Stimulated activated CD8-positive, alpha-beta memory T cell treated with anti-CD3 and anti-CD28 coated beads, Interleukin-15, amount 100 ng/mL, for 4 hours (primary cell): ENCODE measurements at places on chromosomes 3 and 15.

GRCh38 chr3:121663171-121663847 is 2.6 kb upstream of the HCLS1 start:
- no peak for DNase-seq

DNA sequence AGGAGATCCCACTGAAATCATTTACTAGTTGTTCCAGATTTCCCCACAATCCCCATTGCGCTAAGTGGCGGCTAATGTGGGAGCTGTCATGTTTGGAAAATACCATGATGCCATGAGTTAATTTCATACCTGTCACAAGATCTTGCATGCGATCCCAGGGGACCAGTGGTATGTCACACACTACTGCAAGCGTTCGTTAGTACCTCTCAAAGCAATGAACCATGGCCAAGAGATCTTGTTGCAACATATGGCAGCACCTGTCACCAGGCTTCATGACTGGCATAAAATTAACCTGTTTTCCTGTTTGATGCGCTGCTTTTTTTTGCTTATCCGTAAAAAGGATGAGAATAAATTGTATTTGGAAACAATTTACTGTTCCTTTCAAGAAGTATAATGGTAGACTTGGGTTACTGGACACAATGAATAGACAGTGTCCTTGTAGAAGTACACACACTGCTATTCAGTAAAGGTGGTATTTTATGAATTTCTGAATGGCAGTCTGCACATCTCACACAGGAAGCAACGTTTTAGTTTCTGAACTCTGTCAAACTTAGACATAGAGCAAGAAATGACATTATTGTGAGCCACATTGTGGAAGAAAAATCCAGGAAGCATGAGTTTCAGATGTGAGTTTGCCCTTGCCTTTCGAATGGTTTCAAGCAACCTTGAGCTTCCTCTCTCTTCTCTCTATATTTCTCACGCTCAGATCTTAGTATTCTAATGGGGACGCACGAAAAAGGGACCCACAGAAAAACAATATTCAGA is 81.9 kb downstream of the CHL1 start:
- DNase-seq = no peak

GRCh38 chr15:83210619-83211018 is 3.0 kb upstream of the HDGFL3 start:
- no peak for DNase-seq

- no peak for DNase-seq
Measured at GRCh38 chr3:111758642-111759041, 100.4 kb upstream of the PHLDB2 start.

- DNase-seq = no peak
Measured at GRCh38 chr3:5258526-5258925, 71.0 kb downstream of the EDEM1 start.

GRCh38 chr15:72086010-72086697 is 31.8 kb downstream of the MYO9A start:
- no peak for DNase-seq

- DNase-seq = no peak
Measured at GRCh38 chr3:171556148-171556547, 95.9 kb upstream of the TNIK start.
